COLO829 (cell line): ENCODE measurements at places on chromosomes 2 and 18.

DNA sequence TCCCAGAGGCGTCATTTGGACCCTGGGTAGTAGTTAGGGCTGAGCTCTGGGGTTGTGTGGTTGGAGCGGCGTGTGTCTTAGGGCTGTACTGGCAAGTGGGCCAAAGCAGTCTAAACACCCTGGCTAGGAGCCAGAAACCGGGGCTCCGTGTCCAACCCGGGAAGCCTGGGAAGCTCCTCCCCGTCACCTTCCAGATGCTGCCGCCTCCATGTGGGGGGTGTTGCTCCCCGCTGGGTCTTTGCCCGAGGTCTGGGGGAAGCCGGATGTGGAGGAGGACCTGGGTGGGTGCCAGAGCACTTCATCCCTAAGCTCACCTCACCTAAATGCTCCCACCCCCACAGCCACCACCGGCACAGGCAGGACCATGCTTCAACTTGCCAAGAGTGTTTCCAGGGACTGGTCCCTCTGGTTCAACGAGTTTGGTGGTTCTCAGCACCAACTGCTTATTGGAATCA lies 25.4 kb downstream of the TET3 start:
- no peak for DNase-seq

- no peak for DNase-seq
Measured at GRCh38 chr2:84451579-84451978, 7.5 kb downstream of the SUCLG1 start.

- no peak for DNase-seq
Measured at GRCh38 chr18:55582325-55582724, 5.7 kb downstream of the TCF4 start.

DNA sequence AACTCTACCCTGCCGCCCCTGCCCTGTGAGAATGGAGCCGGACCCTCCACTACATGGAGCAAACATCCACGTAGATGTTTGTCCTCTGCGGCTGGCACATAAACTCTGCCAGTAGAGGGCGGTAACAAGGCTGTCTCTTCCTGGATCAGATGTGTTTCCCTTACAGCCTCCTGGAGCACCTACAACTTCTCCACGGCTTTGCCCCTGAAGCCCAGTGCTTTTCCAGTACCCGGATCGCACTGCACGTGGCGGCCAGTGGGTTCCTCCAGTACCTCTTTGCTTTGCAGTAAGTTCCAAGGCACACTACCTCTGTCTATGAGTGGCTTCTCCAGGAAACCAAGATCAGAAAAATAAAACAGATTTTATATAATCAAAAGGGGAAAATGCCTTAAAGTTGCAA lies 651.3 kb downstream of the DCDC2C start:
- DNase-seq: peak; percentile 33

DNA sequence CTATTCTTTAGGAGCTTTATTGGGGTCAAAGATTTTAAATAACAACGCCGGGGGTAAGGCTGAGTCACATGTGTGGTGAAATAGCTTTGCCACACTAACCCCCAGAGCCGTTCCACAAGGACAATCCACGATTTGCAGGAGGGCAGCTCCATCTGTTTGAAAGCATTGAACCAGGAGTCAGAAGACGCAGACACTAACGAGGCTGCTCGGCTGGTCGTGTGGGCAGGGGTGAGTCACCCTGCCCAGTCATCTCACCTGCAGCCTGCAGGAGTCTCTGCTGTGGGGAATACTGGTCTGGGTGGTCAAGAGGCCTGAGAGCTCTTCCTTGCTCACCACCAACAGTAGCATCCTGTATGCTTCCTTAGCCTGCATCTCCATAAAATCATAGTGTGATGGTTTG lies 149.2 kb upstream of the NCK2 start:
- DNase-seq: no peak

- DNase-seq: no peak
Measured at GRCh38 chr2:240553956-240554480, 3.8 kb downstream of the ANKMY1 start.

GRCh38 chr2:216210701-216211540 lies 101.8 kb downstream of the XRCC5 start:
- DNase-seq: no peak

GRCh38 chr2:47907039-47907781 lies 912 bp upstream of the FBXO11 start:
- no peak for DNase-seq

DNA sequence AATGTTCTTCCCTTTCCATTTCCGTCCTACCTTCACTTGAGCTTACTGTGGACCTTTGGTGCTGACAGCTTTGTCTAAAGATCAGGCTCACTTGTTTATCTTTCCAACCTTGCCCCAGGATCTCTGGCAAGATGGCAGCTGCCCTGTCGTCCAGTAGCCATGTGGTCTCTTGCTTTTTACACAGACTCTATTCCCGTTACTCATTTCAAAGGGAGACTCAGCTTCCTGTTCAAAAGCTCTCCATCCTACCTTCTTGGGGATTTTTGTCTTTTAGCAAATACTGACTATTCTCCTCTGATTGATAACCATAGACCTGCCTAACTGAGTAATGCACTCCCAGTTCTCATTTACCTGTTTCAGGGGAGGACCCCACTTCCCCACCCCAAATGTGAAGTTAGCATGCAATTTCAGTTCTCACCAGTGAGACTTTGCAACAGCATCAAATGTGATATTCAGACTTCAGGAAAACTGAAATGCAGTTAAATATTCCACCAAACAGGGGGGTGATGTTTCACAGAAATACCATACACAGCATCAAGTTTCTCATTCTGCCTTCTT lies 184.4 kb downstream of the MYO3B start:
- no peak for DNase-seq

- DNase-seq: no peak
Measured at GRCh38 chr18:9994701-9995235, 81.0 kb downstream of the VAPA start.

DNA sequence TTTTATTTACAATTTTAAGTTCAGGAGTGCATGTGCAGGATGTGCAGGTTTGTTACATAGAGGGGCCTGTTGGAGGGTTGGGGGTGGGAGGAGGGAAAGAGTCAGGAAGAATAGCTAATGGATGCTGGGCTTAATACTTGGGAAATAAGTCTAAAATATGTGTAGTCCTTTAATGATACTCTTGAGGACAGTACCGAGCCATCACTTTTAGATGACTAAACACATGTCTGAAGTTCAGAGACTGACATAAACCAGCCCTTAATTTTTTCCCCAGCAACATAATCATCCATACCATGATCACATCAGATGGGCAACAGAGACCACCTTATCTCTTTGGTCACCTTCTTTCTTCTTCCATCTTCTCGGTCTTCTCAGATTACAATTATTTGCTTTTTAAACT lies 189.1 kb upstream of the COL3A1 start:
- no peak for DNase-seq

- DNase-seq: no peak
Measured at GRCh38 chr2:159156834-159157233, 129.7 kb downstream of the WDSUB1 start.

DNA sequence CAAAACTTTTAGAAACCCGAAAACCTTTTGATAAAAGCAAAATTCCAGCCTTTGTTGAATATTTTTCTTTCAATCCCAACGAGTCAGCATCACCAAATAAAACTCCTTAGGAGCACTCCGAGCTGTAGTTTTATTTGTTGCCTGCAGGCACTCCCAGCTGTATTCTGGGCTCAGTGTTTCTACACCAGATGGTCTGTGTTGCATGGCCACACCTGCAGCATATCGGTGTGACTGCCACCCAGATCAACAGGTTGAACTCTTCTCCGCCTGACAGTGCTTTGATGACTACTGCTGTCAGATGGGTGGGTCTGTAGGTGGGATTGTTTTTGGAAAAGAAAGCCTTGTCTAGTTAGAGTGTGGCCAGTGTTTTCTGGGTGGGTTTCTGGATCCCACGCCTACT lies 32.7 kb downstream of the APCDD1 start:
- no peak for DNase-seq

GRCh38 chr2:167380555-167380954 lies 492.3 kb downstream of the XIRP2 start:
- no peak for DNase-seq

DNA sequence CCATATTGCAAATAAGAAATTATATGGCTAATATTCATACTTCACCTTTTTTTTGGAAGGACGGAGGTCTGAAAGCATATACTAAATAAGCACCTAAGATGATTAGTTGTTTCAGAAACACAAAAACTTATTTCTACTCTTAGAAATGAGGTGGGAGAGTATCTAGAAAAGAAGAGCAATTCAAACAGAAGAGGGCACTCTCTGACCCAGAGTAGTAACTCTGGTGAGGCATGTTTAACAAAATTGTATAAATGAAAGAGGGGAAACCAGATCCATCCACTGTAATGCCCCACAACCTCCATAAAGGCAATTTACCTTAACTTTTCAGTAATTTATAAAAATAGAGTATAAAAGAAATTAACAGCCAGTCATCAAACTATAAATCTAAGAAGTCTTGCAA lies 669.6 kb upstream of the VRK2 start:
- DNase-seq: peak; percentile 2

DNA sequence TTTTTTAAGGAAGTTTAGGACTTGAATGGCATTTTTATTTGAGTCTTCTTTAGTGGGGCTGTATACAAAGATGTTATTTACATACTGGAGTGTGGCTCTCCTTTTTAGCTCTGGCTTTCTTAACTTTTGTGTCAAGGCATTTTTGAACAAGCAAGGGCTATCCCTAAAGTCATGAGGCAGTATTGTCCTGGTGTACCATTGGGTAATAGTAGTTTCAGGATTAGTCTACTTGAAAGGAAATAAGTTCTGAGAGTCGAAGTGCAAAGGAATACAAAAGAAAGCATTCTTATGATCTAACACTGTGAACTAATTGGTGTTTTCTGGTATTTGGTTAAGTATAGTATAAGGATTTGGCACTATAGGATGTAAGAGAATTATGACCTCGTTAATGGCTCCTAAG lies 1.9 kb upstream of the CYP27A1 start:
- DNase-seq: no peak

DNA sequence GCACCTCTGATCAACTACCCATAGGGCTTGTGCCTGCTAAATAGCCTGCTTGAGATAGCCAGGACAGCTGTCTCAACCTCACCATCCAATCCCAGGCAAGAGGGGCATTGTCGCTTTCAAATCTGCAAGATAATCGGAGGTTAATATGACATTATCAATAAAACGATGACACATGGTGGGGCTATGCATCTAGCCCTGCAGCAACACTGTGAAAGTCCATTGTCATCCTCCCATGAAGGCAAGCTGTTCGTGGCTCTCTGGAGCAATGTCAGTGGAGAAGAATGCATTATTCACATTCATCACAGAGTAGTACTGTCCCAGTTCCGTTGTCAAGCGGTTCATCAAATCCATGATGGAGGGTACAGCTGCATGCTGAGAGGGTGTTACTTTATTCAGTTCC lies 18.9 kb upstream of the KLHL23 start:
- DNase-seq: no peak

GRCh38 chr2:26620031-26620605 lies 21.0 kb downstream of the CIB4 start:
- DNase-seq: no peak

DNA sequence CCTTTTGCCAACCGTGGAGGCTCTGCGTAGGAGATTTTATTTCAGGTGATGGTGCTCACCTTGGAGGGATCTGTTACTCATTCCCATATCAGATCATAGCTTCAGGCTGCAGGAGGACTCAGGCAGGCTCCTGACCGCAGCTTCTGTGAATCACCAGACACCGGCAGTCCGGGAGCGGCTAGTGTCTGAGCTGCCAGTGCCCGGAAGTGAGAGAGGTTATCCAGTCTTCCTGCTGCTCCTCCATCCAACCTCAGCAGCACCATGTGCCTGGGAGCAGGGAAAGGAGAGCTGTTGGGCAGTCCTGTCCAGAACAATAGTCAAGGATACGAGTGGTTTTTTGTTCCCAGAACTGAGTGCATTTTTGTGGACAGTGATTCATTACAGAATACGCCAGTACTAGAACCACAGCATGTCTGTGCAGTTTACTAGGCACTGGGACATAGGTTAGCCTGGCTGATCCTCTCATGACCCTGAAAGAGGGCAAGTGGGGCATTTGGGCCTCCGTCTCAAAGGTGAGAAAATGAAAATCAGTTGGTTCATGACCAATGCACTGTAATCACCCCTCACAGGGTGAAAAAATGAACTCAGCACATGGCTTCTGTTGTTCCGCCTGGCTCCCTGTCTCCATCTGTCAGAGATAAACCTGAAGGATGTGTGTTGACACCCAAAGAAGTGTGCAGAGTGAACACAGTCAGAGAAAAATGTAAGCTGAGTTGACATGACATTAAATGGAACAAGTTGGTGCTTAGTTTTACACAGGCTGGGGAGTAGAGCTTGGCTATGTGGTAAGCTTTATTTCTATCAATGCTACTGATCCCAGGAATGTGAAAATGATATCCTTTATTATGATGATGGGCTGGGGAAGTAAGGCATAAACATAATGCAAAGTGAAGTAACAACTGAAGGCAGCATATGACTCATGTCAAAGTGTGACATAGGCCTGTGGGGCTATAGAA lies 12.2 kb downstream of the FHOD3 start:
- peak; percentile 17 for DNase-seq

GRCh38 chr2:34547340-34547739 lies 948.2 kb upstream of the FAM98A start:
- no peak for DNase-seq

- DNase-seq: no peak
Measured at GRCh38 chr18:41128545-41128944, 826.5 kb upstream of the PIK3C3 start.

- DNase-seq: no peak
Measured at GRCh38 chr18:47985866-47986265, 55.4 kb upstream of the SMAD2 start.
